ENCODE measurements at places on chromosomes 13 and 19.

DNA sequence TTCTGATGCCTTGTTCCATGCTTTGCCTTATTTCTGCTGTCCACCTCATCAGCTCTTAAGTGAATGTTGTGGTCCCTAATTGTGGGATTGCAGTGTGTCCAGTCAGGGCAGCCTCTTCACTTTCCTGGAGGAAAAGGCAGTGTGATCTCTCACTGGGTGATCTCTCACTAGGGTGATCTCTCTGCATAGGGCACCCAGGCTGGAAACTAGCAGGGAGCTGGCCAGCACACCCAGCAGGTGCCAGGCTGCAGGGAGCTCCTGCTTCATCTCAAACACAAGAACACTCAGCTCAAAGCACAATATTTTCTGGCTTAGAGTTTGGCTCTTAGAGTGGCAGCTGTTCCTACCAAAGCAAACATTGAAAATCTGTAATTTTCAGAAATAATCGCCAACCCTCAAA is 36.5 kb upstream of the TSHZ3 start:
- DNase-seq: no peak

DNA sequence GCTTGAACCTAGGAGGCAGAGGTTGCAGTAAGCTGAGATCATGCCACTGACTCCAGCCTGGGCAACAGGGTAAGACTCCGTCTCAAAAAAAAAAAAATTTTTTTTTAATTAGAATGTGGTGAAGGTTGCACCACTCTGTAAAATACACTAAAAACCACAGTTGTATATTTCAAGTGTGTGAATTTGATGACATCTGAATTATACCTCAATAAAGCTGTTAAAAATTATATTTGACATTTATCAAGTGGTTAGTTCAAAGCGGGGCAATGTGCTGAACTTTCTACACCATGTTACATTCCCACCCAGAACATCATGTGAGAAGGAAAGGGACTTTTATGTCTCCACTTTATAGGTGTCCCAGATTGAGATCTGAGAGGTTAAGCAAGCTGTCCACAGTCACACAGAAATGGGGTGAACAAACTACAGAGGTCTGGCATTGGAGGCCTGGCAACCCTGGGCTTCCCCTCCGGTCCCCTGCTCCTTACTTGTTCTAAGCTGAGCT is 5.9 kb upstream of the S1PR5 start:
- no peak for DNase-seq

GRCh38 chr19:35514282-35514809 is 897 bp upstream of the DMKN start:
- DNase-seq: no peak

- DNase-seq: no peak
These were observed 29.5 kb upstream of the SACS start for GRCh38 chr13:23462815-23463559.

DNA sequence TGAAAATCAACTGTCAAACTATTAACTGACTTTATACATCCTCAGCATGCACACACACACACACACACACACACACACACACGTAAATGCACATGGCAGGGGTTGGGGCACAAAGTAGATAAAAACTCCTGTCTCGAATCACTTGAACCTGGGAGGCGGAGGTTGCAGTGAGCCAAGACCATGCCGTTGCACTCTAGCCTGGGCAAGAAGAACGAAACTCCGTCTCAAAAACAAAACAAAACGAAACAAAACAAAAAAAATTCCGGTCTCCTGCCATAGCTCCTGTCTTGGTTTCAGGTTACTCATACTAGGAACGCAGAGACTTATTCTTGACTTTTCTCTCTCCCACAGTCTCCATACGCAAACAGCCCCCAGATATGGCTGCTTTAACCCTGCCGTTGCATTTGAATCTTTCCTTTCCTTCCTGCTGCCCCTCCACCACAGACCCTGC is 148.9 kb downstream of the SHISA2 start:
- no peak for DNase-seq

- peak; percentile 63 for DNase-seq
These were observed 19.6 kb downstream of the MTMR6 start for GRCh38 chr13:25267715-25268114.

DNA sequence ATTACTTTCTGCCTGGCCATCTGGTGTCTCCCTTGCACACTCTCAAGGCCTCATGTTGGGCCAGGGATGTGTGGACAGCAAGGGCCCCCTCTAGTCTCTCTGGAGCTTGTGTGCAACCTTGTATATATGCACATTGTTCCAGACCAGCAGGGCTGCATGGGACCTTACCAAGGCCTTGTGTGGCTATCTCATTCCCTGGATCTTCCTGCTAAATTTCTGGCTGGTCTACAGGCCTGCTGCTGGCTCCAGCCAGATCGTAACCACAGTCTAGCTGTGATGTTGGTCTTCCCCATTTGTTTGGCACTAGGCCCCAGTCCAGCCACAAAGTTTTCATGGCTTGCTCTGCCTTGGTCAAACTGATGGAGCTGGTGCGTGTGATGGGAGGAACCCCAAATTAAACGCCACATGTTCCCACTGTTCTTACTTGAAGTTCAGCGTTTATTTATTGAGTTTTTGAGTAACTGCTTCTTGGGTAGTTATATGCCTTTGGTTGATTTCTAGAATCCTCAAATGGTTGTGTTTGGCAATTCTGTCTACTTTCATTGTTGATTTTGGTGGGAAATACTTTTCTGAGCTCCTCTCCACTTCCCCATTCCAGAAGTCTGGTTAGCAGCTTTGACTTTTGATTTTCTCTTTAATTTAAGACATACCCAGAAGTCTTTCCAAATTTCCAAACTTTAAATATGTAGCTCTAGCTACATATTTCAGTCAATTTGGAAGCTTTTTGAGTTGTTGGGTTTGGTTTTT is 56.4 kb downstream of the SIPA1L3 start:
- peak; percentile 29 for DNase-seq

DNA sequence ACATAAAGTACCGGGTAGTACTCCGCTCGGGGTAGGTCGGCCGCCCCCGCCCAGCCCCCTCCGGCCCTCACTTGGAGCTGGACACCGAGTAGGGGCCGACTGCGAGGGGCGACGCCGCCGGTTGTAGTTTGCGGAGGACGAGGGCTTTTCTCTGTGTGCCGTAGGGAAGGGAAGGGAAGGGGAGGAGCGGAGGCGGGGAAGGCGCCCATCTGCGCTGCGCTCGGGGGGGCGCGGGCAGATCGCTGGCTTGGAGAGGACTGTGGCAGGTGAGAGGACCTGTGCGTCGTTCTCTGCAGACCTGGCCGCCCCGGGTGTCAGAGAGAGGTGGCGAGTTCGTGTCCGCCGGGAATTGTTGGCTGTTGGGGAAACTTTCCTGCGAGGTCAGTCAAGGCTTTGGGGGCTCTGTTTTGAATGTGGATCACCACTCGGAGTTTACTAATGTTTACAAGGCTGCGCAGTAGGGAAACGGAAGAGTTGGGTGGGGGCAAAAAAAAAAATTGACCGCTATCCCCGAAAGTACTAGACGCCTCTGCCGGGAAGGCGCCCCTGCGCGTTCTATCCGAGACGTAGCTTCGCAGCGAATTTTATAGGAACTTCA is 1.4 kb downstream of the ING1 start:
- no peak for DNase-seq

GRCh38 chr19:45881909-45882528 is 3.9 kb downstream of the IRF2BP1 start:
- DNase-seq: no peak

DNA sequence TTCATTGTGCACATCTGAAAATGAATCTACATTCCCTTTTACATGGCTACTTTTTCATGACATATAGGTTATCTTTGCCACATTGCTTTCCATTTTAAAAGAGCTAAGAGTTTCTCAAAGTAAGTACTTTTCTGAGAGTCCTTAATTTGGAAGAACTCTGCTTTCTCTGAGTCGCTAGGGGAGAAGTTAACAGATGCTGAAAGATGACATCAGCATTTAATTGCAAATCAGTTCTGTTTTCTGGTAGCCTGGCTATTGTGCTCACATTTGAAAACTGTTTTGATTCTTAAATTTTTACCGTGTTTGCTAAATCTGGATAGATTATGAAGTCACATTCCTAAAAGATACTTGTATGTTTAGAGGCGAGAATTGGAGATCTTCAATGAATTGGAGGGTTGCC is 107.7 kb upstream of the C1QTNF9B start:
- DNase-seq: no peak

- peak; percentile 47 for DNase-seq
These were observed 234.3 kb downstream of the LMO7 start for GRCh38 chr13:75870397-75870903.

- DNase-seq: no peak
These were observed 2.8 kb downstream of the IGFLR1 start for GRCh38 chr19:35739275-35740107.

- peak; percentile 2 for DNase-seq
These were observed 225.8 kb upstream of the IRS2 start for GRCh38 chr13:110012102-110012739.

- no peak for DNase-seq
These were observed 102.8 kb downstream of the STARD13 start for GRCh38 chr13:33182729-33183128.

- no peak for DNase-seq
These were observed 5.4 kb upstream of the NTN5 start for GRCh38 chr19:48678201-48678600.

DNA sequence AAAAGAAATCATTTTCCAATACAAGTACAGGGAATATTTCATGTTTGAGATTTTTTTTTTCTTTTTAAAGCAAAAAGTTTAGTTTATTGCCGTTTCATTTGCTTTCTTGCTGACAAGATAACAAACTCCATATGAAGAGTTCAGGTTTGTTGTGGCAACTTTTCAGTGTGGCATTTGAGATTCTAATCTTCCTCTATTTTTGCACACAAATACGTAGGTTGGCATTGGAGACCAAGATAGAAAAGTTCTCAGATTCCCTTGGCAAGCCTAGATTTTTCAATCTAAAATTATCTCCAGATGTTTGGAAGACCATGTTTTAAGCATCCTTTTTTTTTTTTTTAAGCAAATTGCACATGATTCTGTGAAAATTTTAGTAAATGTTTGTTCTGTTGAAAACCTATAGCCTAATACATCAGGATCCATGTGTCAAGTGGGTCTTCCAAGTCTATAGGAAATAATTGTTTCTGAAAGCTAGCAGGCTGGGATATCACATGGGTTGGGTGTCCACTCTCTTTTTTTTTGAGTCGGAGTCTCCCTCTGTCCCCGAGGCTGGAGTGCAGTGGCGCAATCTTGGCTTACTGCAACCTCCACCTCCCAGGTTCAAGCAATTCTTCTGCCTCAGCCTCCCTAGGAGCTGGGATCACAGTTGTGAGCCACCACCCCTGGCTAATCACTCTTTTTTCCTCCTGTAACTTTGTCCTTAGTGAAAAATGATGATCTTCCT is 2.6 kb downstream of the GARRE1 start:
- no peak for DNase-seq

DNA sequence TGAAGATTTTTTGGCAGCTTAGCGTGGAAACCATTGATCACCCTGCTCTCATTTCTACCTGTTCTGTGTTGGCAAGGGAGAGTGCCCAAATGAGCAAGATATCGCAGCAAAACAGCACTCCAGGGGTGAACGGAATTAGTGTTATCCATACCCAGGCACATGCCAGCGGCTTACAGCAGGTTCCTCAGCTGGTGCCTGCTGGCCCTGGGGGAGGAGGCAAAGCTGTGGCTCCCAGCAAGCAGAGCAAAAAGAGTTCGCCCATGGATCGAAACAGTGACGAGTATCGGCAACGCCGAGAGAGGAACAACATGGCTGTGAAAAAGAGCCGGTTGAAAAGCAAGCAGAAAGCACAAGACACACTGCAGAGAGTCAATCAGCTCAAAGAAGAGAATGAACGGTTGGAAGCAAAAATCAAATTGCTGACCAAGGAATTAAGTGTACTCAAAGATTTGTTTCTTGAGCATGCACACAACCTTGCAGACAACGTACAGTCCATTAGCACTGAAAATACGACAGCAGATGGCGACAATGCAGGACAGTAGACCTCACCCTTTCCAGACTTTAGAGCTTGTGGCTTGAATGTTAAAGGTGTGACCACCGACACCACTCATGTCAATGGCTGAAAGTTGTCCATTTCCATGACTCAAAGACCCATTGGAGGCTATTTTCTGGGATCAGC is 5.8 kb downstream of the CEBPG start:
- no peak for DNase-seq

DNA sequence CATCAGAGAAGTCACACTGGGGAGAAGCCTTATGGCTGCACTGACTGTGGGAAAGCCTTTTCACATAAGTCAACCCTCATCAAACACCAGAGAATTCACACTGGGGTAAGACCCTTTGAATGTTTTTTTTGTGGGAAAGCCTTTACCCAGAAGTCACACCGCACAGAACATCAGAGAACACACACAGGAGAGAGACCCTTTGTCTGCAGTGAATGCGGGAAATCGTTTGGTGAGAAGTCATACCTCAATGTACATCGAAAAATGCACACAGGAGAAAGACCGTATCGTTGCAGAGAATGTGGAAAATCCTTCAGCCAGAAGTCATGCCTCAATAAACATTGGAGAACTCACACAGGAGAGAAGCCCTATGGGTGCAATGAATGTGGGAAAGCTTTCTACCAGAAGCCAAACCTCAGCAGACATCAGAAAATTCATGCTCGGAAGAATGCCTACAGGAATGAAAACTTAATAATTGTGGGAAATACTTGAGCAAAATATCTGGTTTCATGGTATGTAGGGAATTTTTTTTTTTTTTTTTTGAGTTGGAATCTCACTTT is 30.7 kb downstream of the ZNF793 start:
- no peak for DNase-seq

GRCh38 chr13:73714522-73714921 is 419.7 kb downstream of the KLF12 start:
- DNase-seq: no peak

DNA sequence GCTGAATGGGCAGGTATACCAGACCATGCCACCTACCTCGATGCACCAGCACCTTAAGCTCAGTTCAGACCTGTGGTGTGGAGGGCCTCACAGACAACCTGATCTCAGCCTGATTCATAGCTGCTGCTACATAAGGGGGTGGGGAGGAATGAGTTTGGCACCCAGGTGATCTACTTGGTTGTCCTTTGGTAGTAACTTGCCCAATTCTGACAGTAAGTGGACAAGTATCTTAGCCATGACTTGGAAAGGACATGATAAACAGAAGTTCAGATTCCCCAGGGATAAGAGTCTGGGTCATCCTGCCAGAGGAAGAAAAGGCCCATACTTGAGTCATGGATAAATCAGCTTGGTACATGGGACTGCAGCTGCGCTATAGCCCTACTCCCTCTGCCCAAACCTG is 28.4 kb upstream of the SOHLH2 start:
- no peak for DNase-seq

DNA sequence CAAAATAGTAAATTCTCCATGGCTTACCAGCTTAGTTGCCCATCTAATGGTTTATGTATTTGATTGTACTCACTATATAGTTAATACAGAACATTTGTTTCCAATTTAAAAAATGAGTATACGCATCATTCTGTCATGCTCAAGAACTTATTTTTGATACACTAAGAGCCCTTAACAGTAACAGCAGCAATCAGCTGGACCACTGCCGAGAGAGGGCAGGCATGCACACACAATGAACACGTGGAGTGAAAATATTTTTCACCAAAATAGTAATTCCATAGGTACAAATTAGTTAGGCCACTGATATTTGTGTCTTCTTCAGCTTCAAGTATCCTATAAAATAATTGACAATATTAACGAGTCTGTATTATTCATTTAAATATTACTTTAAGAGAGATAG is 109.9 kb downstream of the KLF12 start:
- DNase-seq: no peak

Measured in common myeloid progenitor, CD34-positive (primary cell).